ENCODE measurements at places on chromosomes 6 and 20.

DNA sequence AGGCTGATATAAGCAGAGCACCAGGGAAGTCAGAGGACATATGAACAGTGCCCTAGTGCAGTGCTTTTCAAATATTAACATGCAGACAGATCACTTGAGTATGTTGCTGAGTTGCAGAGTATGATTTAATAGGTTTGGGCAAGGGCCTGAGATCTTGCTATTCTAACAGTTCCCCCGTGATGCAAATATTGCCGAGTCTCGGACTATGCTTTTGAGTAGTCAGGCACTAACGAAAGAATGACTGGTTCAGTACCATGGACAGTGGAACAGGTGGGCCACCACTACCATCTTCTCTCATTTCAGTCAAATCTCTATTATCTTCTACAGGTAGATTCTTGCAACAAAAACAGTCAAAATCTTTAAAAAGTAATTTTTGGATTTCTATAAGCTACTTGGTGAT is 3.7 kb upstream of the TMEM200A start:
- DNase-seq = peak; percentile 34

- DNase-seq = no peak
These were observed 12.0 kb downstream of the WTAP start for GRCh38 chr6:159739341-159739740.

DNA sequence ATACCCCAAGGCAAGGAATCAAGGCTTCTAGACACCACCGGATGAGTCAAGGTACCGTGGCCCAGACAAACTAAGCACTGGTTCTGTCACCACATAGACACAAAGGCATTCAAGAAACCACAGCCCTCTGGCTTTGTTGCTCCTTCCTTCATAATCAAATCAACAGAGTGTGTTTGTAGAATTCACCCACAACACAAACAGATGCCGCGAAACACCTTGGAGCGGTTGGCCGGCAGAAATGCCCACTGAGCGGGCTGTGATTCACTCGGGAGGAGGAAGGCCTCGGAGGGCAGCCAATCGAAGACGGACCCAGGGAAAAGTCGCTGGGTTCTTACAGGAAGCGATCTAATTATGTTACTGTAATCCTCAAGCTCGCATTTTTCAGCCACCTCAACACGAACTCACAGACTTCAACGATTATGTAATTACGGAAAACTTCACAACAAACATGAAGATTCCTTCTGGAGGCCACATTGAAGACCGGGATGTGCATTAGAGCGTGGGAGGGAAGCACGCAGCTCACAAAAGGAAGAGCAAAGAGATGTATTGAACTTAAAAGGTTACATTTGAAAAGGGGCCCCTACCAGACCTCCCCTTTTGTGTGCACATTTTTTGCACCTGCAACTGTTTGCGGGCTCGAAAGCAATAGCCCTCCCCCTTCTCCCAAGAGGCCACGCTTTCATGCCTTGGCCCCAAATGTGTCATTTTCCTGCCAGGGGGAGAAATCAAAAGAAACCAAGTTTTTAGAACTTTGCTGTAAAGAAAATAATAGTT is 184.7 kb upstream of the PREP start:
- DNase-seq = no peak

GRCh38 chr6:44475417-44475778 is 87.9 kb downstream of the CDC5L start:
- DNase-seq = no peak

- no peak for DNase-seq
These were observed 113.2 kb downstream of the ZDHHC14 start for GRCh38 chr6:157494132-157494710.

GRCh38 chr6:98458708-98459107 is 375.7 kb upstream of the POU3F2 start:
- no peak for DNase-seq

DNA sequence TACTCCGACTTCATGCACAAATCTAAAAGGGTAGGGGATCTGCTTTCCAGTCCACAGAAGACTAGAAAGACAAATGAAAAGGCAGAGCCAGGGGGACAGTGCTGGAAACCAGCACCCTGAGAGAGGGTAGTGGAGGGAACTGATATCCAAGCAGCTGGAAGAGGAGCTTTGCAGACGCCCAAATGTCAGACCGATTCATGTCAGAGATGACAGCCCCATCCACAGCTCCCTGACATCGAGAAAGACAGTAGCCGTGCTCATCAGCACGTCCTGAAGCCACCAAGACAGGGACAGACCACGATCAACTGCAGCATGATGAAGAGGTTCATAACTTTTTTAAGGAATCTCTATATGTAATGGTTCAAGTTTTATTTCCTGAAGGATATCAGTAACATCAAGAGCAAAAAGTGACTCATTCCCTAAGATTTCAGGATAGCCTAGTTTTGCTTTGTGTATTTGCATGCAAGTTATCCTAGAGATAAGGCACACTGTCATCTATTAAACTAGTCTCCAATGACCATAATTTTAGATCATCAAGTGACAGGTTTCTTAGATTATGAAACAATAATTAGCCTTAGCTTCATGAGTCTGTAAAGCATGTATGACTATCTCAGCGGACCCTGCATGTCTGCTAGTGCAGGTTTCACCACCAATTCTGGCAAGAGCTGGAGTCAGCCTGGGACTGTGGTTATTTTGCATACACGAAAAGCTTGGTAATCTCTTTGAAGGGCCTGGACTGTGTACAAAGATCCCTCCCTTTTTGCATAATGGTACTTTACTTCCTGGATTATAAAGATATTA is 43.0 kb downstream of the PRDM1 start:
- DNase-seq = no peak

DNA sequence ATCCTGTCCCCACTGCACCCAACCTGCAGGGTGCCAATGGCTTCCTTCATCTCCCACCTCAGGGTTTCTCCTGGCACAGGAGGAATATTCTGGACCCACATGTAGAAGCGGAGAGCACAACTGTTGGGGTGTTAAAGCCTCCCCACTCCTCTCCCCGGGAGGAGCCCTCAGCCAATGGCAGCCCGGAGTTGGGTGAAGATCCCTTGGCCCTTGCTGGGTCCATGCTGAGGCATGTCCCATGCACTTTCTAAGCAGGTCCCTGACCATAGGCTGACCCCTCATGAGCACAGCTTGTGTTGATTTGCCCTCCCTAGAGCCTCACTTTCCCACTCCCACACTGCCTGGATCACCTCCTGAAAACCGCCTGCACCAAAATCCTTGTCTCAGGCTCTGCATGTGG is 97.2 kb upstream of the PMEPA1 start:
- DNase-seq = no peak

- no peak for DNase-seq
These were observed 122.2 kb downstream of the RFPL4B start for GRCh38 chr6:112469306-112469705.

GRCh38 chr6:135465307-135465706 is 32.2 kb downstream of the AHI1 start:
- DNase-seq = no peak

DNA sequence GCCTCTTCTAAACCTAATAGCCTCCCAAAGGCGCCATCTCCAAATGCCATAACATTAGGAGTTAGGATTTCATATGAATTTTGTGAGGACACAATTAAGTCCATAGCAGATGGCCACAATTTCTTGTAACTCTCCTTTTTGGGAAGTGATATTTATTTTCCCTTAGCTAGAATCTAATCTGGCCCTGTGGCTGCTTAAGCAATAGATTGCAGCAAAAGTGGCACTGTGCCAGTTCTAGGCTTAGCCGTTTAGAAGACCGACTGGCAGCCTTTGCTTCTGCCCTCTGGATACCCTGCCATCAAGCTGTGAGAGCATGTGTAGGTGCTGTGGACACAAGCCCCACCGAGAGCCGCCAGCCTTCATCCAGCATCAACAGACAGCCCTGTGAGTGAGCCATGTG is 15.9 kb upstream of the ADGB start:
- DNase-seq = no peak

GRCh38 chr6:143007646-143008045 is 53.0 kb upstream of the AIG1 start:
- DNase-seq = no peak

DNA sequence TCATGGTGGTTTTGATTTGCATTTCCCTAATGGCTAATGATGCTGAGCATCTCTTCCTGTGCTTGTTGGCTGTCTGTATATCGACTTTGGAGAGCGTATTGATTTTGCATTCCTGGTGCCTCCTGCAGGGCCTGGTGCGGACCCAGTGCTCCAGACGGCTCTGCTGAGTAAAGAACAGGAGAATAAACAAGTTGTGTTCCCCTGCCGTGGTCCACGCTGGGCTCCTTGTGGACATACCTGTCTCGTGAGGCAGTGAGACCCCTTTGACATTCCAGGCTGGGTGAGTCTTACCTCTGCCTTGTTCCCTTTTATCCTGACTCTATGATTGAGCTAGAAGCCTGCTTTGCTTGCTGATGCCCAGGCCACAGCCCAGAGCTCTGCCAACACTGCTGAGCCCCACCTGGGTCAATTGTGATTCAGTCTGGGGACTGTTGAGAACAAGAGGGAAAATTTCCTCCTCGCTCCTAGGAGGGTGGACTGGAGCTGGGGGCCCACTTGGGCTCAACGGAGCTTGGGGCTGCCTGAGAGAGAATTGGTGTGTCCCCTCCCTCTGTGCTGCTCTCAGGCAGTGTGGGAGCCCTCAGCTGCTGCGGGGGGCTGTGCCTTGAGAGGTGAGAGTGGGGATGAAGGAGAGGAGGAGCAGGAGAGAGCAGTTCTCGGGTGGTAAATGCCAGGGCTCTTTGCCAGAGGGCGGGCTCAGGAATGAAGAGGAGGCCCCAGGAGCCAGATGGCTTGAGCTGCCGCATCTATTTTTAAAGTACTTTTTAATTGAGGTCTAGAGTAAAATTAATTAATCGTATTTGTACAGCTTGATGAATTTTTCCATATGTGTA is 43.7 kb upstream of the PMEPA1 start:
- no peak for DNase-seq

- DNase-seq = no peak
These were observed 244.1 kb downstream of the PTPRK start for GRCh38 chr6:128276311-128276710.

DNA sequence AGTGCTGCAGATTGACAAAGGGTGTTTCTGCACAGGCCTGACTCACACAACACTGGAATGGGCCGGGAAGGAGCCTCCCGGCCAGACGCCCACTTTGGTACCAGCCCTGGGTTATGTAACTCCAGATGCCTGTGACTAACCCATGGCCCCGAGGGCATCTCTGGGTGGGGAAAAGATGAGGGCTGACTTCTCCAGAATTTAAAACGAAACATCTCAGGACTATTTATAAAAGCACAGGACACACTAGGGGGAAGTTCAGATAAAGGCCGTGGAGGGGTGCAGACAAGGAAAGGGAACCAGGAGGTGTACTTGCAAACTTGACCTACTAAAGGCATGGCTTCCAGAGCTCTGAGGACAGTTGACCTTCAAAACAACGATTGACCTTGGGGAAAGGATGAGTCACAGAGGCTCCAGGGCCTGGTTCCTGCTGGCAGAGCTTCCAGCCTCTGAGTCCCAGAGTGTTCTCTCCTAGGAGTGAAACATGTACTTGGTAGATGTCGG is 196.9 kb downstream of the NFATC2 start:
- DNase-seq = no peak

- no peak for DNase-seq
These were observed 31.7 kb downstream of the AGPAT4 start for GRCh38 chr6:161242113-161242512.

GRCh38 chr6:31765910-31766794 is 3.7 kb downstream of the SAPCD1 start:
- no peak for DNase-seq

GRCh38 chr6:90087106-90087833 is 193.0 kb downstream of the GJA10 start:
- no peak for DNase-seq

- no peak for DNase-seq
These were observed 30.9 kb upstream of the TGM6 start for GRCh38 chr20:2349801-2350200.

GRCh38 chr20:31560094-31560745 is 44.9 kb upstream of the ID1 start:
- peak; percentile 53 for DNase-seq

DNA sequence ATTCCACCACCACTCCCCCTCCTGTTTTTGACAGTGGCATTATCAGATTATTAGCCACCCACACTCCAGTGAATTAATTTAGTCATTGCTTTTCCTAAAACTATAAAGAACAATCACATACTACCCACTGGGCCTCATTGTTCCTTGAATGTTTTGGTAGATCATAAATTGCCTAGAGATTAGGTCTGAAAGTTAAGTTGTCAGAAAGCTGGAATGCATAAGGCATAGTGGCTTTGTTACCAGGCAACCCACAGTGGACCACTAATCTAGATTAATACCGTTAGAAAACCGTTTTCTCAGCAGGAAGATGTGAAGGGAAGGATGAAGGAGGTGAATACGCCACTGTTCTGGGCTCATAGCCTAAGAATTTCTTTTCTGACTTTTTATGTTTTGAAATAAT is 75.6 kb downstream of the SAMD3 start:
- DNase-seq = no peak

DNA sequence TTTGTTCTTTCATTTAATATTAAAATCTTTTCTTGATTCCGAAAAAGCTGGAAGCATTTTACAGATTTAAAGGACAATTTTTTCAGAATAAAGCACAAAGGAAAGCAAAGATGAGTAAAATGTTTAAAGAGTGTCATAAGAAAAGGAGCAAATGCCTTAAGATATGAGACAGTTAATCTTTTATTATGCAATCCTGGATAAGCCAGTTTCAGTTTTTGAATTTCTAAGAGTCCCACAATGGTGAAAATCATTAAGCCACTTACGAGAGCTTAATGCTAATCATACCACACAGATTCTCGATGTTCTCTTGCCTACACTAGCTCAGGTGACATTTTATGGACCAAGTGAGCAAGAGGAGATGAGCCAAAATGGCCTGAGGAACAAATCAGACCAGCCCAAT is 103.7 kb upstream of the RNF217 start:
- no peak for DNase-seq

GRCh38 chr6:84772428-84773132 is 8.2 kb upstream of the TBX18 start:
- DNase-seq = no peak

DNA sequence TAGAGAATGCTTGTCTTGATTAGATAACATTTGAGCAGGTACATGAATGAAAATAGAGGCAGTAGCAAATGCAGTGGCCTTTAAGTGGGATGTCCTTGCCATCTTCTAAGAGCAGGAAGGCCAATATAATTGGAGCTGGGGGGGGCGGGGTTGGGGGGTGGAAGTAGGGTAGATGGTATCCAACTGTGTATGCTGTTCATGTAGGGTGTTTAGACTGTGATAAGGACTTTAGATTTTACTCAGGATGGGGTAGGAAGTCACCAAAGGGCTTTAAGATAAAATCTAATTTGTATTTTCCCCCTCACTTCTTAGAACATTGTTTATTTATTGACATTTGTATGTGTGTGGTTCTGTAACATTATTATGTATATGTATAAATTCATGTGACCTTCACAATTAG is 12.0 kb downstream of the TAB2 start:
- DNase-seq = no peak

DNA sequence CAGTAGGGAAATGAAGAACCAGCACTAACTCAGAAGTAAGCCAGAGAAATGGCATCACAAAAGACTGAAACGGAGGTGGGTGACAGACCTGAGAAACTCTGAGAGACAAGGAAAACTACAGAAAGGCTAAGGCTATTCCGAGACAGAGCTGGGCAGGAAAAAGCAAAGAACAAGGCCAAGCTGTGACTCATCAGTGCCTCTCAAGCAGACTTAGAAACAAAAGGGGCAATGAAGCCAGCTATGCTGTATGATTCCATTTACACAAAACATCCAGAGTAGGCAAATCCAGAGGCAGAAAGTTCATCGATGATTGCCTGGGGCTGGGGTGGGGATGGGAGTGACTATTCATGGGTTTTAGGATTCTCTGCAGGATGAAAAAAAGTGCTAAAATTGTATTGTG is 50.0 kb downstream of the SLC23A2 start:
- DNase-seq = no peak

GRCh38 chr20:39016041-39016440 is 53.9 kb downstream of the DHX35 start:
- no peak for DNase-seq

Measured in hematopoietic multipotent progenitor cell (in vitro differentiated cells).